Upper lobe of right lung (tissue), 1 donor: ENCODE measurements at places on chromosomes 2 and 18. TPM values are rescaled to one million over a fixed set of nuclear protein-coding genes. Genes with fewer than 3 reads are reported as not detected.

PLEKHM3 gene
- total RNA-seq = 24.5 TPM

TMEM37 gene
- total RNA-seq = 23.8 TPM

UBXN2A gene
- 12.7 TPM for total RNA-seq

DSG2 gene
- 34.2 TPM for total RNA-seq

DNA sequence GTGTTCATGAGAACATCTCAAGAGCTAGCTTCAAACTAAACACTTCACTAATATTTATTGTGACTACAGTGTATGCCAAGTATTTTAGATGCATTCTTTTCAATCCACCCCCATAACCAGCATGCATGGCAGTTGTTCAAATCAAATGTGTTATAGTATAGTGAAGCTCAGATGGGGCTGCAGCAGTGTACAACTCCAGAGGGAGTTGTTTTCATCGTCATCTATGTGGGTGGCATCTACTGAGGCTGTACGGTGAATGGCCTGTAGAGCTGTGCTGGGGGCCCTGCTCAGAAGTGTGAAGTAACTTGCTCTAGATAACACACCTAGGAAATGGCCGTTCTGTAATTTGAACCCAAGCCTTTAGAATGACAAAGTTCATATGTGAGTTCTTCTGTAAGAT, 71.8 kb upstream of the LRATD1 start:
- no peaks in the 10 kb centered on the region for H3K27me3 ChIP-seq
- H3K27ac ChIP-seq = no peak overlapping the region
- DNase-seq = no peak
- H3K36me3 ChIP-seq = no peaks in the 10 kb centered on the region
- H3K4me1 ChIP-seq = no peaks in the 10 kb centered on the region
- H3K4me3 ChIP-seq = no peak overlapping the region

- H3K4me1 ChIP-seq = no peaks in the 10 kb centered on the region
- H3K27me3 ChIP-seq = no peaks in the 10 kb centered on the region
Measured at GRCh38 chr2:83168377-83168776, 1290.7 kb downstream of the SUCLG1 start.

- H3K4me1 ChIP-seq = no peaks in the 10 kb centered on the region
- no peaks in the 10 kb centered on the region for H3K27me3 ChIP-seq
- H3K4me3 ChIP-seq = no peak overlapping the region
Measured at GRCh38 chr2:170012773-170013172, 165.2 kb upstream of the MYO3B start.

- H3K27me3 ChIP-seq = no peaks in the 10 kb centered on the region
- DNase-seq = no peak
- no peaks in the 10 kb centered on the region for H3K4me1 ChIP-seq
- no peak overlapping the region for H3K4me3 ChIP-seq
- no peaks in the 10 kb centered on the region for H3K36me3 ChIP-seq
- H3K27ac ChIP-seq = no peak overlapping the region
Measured at GRCh38 chr2:176595986-176596385, 326.7 kb downstream of the MTX2 start.

- no peaks in the 10 kb centered on the region for H3K27me3 ChIP-seq
- no peak overlapping the region for H3K4me3 ChIP-seq
- H3K36me3 ChIP-seq = peaks cover 16% of the 10 kb centered on the region
- no peaks in the 10 kb centered on the region for H3K4me1 ChIP-seq
- no peak for DNase-seq
- no peak overlapping the region for H3K27ac ChIP-seq
Measured at GRCh38 chr2:235931676-235932075, 236.5 kb downstream of the GBX2 start.

DNA sequence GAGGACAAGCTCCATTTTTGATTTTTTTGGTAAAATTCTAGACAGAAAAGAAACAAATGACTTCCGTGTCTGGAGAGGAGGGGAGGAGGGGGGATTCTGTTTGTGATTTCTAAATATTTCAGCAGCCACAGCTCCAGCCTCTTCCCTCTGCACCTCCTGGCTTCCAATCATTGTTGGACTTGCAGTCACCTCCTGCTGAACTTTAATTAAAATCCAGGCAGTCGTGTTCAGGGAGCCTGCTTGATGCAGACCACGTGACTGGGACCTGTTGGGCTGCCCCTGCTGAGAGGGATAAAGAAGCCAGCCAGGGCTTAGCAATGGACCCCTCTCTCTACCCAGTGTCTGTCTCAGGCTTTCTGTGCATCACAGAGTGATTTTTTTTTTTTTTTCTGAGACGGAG, 115.1 kb downstream of the SH3BP4 start:
- no peaks in the 10 kb centered on the region for H3K27me3 ChIP-seq
- no peak overlapping the region for H3K4me3 ChIP-seq
- H3K27ac ChIP-seq = no peak overlapping the region
- no peaks in the 10 kb centered on the region for H3K4me1 ChIP-seq
- no peaks in the 10 kb centered on the region for H3K36me3 ChIP-seq
- DNase-seq = no peak

DNA sequence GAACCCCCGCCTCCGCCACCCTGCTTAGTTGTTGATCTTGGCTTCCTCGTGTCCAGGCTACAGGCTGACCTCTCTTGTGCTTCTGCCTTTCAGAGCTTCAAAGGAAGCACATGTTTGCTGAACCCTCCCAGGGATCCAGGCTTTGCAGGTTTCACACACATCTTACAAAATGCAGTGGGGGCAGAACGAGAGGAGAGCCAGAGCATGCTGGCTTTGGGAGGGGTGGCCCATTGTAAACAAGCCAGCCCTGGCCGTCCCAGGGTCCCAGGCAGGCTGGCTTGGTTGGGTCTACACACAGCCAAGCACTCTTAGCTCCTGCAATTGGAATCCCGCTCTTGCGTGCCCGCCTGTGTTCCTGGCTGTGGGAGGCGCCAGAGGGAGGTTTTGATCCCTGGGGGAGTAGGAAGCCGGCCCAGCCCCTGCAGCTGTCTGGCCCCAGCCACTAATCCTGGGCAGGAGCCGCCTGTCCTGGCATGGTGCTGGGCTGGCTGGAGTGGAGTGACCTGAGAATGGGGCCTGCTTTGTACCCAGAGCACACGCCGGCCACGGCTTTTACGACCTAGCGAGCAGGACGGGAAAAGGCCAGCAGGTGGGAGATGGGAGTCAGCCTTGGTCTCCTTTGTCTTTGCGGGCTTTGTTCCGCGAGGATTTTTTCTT, 53.9 kb downstream of the SH3BP4 start:
- no peak overlapping the region for H3K27ac ChIP-seq
- no peaks in the 10 kb centered on the region for H3K36me3 ChIP-seq
- H3K4me3 ChIP-seq = no peak overlapping the region
- H3K4me1 ChIP-seq = peaks cover 16% of the 10 kb centered on the region
- DNase-seq = no peak

DNA sequence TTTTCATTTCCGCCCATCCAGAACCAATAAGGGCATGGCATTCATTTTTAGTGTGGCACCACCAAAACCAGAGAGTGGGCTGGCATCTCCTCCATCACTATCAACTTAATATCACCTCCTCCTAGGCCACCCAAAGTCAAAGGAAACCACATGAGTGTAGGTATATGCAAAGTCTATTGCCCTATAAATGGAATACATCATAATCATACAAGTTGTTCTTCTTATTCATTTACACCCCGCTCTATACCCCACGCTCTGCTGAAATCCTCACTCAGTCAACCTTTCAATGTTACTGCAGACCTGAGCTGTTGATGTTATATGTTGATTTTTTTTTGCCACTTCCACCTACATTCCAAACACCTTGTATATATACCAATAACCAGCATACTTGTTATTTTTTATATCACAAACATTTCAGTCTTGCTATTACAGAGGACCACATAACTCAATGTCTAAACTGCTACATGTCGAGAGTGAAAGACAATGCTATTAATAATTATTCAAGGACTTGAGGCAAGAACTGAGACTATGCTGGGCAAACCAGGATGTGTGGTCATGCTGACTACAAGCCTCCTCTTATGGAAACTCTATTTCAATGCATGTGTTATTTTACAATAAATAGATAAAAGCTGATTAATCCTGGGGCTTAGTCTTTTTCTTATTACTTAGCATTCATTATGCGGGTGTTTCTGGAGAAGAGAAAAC, 466.5 kb upstream of the ID2 start:
- H3K36me3 ChIP-seq = no peaks in the 10 kb centered on the region
- H3K27ac ChIP-seq = no peak overlapping the region
- no peak for DNase-seq
- H3K27me3 ChIP-seq = no peaks in the 10 kb centered on the region
- no peak overlapping the region for H3K4me3 ChIP-seq

DNA sequence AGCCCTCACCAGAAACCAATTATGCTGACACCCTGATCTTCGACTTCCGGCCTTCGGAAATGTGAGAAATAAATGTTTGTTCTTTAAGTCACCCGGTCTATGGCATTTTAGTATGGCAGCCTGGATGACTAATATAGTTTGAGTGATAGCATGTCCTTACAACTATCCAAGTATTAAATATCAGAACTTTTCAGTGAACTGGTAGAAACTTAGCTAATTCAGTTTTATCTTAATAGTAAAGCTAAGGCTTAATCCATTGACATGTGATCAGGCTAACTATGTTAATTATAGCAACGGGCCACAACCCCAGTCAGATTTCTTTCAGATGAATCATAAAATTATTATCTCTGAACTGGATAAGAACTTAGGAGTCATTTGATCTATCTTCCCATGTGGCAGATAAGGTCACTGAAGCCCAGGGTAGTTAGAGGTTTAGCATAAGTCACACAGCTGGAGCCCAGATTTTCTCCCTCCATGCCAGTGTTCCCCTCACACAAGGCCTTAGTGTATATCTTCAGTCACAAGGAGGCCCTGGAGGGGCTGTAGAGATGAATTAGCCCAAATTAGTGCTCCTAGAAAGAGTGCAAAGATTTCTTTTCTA, 40.7 kb upstream of the UPP2 start:
- H3K36me3 ChIP-seq = no peaks in the 10 kb centered on the region
- H3K4me3 ChIP-seq = no peak overlapping the region
- H3K27me3 ChIP-seq = no peaks in the 10 kb centered on the region
- H3K27ac ChIP-seq = no peak overlapping the region
- no peaks in the 10 kb centered on the region for H3K4me1 ChIP-seq

DNA sequence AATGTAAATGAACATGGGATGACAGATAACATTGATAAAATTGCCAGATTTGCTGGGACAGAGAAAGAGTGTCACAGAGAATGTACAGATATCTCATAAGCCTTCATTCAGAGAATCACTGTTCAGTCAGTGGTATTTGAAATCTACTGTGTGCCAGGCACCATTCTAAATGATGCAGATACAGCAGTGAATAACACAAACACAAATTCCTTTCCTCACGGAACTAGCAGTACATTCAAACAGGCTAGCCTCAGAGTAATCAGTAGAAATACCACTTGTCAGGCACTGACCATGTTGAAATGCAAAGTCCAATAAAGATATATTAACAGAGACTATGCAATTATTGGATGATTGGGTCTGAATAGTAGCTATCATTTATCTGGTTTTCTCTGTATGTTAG, 211.0 kb downstream of the RDH14 start:
- H3K4me1 ChIP-seq = no peaks in the 10 kb centered on the region
- no peaks in the 10 kb centered on the region for H3K36me3 ChIP-seq

- H3K4me1 ChIP-seq = no peaks in the 10 kb centered on the region
- no peak for DNase-seq
- H3K36me3 ChIP-seq = peaks cover 59% of the 10 kb centered on the region
- H3K4me3 ChIP-seq = no peak overlapping the region
- H3K27ac ChIP-seq = no peak overlapping the region
- H3K27me3 ChIP-seq = no peaks in the 10 kb centered on the region
Measured at GRCh38 chr18:31920277-31920676, 22.7 kb downstream of the TRAPPC8 start.

- H3K27me3 ChIP-seq = no peaks in the 10 kb centered on the region
- no peak overlapping the region for H3K27ac ChIP-seq
- DNase-seq = no peak
- no peak overlapping the region for H3K4me3 ChIP-seq
- no peaks in the 10 kb centered on the region for H3K36me3 ChIP-seq
Measured at GRCh38 chr2:172994864-172995263, 80.8 kb upstream of the MAP3K20 start.

GRCh38 chr2:23380562-23381065, 4.4 kb upstream of the KLHL29 start:
- H3K27me3 ChIP-seq = peaks cover 3% of the 10 kb centered on the region
- no peaks in the 10 kb centered on the region for H3K36me3 ChIP-seq

DNA sequence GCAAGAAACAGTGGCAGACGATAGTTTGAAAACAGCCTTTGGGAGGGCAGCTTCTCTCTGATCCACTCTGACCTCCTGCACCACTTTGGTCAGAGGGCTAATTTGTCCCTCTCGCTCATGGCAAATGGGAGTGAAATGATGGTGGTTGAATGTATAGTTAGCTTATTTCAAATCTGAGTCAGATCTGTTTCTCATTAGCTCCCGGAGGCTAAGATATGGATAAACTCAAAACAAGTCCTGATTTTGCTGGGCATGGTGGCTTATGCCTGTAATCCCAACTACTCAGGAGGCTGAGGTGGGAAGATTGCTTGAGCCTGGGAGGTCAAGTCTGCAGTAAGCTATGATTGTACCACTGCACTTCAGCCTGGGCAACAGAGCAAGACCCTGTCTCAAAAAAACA, 145.0 kb downstream of the ALK start:
- no peak overlapping the region for H3K4me3 ChIP-seq
- no peaks in the 10 kb centered on the region for H3K36me3 ChIP-seq
- H3K27me3 ChIP-seq = no peaks in the 10 kb centered on the region

- H3K4me1 ChIP-seq = no peaks in the 10 kb centered on the region
- H3K27ac ChIP-seq = no peak overlapping the region
- H3K27me3 ChIP-seq = no peaks in the 10 kb centered on the region
- DNase-seq = no peak
Measured at GRCh38 chr2:204010628-204011560, 74.3 kb downstream of the ICOS start.

DNA sequence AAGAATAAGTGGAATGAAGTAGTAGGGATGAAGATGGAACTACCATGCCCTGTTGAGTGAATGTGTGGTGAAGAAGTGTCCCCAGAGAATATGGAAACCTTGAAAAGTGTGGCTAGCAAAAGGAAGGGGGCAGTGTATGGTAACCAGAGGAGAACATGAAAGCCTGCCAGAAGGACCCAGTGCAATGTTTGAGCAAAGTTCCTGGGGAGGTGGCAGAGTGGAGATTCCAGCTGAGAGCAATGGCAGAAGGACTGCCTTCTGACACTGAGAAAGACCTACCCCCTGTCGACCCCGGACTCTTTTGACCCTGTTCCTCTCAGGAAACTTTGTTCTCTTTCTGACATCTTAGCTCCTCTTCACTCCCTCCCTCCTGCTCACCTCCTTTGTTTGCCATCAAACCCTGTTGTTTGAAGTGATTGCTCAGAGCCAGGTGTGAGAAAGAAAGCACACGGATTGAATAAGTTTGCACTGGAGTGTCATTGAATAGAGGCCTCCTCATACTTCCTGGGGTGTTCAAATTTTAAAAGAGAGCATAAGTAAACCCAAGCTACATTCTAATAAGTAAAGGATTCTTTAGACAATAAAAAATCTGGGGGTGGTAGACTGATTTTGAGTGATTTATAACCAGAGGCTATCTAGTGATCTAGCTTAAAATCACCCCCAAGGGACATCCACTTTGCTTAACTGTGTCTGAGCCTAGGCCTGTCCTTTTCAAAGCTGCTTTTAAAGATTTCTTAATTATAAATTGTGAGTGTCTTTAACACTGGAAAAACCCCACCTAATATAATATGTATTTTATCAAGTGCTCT, 57.1 kb downstream of the TRIB2 start:
- no peak for DNase-seq
- no peaks in the 10 kb centered on the region for H3K27me3 ChIP-seq
- no peaks in the 10 kb centered on the region for H3K36me3 ChIP-seq
- H3K27ac ChIP-seq = no peak overlapping the region

GRCh38 chr2:127563458-127564428, 28.3 kb downstream of the MYO7B start:
- no peak for DNase-seq
- no peak overlapping the region for H3K27ac ChIP-seq
- no peaks in the 10 kb centered on the region for H3K4me1 ChIP-seq
- H3K36me3 ChIP-seq = no peaks in the 10 kb centered on the region
- H3K27me3 ChIP-seq = no peaks in the 10 kb centered on the region
- no peak overlapping the region for H3K4me3 ChIP-seq
